EH (cell line): ENCODE measurements at places on chromosomes 3 and 15.

GRCh38 chr3:64073158-64073761, 50.0 kb upstream of the PSMD6 start:
- peak; percentile 39 for DNase-seq

DNA sequence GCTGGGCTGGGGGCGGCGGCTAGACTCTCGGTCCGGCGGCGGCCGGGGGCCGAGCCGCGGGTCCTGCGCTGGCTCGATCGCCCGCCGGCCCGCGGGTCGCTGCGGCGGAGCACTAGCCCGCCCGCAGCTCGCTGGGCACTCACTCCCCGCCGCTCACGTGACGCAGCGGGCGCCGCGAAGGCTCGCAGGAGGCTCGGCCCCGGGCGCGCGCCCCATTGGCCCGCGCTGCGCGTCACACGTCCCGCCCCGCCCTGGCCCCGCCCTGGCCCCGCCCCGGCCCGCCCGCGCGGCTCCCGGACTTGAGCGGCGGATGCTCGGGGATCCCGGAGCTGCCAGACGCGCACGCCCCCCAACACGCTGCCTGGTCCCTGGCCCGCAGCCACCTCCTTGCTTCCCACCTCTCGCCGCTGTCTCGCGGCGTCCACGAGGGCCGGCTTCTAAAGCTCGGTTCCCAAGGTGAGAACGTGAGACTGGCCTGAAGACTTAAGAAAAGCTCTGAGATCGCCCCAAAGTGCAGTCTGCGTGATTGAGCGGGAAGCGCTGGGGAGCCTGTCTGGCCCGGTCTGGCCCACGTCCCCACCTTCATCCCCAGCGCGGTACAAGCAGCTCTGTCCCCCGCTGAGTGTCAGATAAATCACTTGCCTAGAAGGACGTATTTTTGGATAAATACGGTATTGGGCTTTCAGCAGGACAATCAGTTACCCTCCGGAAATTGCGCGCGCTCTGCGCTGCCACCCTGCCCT, at the start of gene KLF15:
Gene KLF15 (minus strand): TSS at position 114 of the 743 bp plus-strand sequence. CDS start 4,486 bp downstream, outside the sequence.
- DNase-seq, result peak; percentile 80

DNA sequence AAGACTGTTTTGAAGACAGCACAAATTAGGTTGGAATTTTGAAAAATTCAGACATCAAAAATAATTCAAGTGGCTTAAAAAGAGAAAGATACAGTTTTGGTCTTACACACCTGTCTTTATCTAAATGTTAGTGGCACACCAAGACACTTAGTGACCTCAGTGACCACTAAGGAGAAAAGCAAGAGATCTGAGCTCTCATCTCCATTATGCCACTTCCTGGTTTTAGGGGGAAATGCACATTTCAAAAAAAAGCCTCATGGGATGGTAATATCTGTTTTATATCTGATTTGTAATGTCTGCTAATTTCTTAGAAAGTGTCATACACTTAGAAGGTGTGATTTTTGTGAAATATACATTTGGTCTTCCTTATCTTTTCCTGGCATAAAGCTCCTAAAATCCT, 16.4 kb downstream of the IL12A start:
- no peak for DNase-seq

DNA sequence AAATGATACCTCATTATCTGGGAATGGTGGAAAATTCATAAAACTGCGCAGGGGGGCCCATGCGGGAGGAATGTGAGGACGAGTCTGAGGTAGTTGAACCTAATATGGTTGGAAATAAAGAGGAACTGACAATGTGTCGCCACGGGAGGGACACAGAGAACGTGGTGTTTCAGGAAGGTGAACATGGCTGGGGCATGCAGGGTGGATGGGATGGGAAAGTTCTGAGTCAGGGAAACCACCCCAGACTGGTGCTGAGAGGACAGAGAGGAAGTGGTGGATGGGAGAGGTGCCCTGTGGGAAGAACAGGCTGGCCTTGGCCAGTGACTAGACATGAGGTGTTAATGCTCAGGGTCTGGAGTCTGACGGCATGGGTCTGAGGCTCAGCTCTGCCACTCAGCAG, 137.1 kb upstream of the WNT5A start:
- peak; percentile 79 for DNase-seq

GRCh38 chr3:188663839-188664238, 507.9 kb upstream of the TPRG1 start:
- no peak for DNase-seq

GRCh38 chr15:99050328-99050980, 42.9 kb upstream of the PGPEP1L start:
- DNase-seq, result no peak
